ENCODE measurements at places on chromosomes 7 and 10.

DNA sequence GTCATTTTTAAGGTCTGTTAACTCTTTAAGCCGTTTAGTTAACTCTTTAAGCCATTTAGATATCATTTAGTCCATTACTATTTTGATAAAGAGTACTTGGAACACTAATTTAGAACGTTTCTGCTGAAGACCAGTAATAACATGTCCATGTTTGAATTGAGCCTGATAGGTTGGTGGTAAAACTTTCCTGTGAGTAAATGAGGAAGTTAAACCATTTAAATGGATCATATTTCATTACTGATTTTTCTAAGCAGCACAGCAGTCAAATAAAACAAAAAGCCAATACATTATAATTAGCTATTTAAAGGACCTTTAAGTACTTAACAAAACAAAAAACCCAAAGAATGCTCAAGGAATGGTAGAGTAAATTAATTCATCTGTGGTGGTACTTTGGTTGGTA lies 29.4 kb downstream of the PHTF2 start:
- no peak for DNase-seq

DNA sequence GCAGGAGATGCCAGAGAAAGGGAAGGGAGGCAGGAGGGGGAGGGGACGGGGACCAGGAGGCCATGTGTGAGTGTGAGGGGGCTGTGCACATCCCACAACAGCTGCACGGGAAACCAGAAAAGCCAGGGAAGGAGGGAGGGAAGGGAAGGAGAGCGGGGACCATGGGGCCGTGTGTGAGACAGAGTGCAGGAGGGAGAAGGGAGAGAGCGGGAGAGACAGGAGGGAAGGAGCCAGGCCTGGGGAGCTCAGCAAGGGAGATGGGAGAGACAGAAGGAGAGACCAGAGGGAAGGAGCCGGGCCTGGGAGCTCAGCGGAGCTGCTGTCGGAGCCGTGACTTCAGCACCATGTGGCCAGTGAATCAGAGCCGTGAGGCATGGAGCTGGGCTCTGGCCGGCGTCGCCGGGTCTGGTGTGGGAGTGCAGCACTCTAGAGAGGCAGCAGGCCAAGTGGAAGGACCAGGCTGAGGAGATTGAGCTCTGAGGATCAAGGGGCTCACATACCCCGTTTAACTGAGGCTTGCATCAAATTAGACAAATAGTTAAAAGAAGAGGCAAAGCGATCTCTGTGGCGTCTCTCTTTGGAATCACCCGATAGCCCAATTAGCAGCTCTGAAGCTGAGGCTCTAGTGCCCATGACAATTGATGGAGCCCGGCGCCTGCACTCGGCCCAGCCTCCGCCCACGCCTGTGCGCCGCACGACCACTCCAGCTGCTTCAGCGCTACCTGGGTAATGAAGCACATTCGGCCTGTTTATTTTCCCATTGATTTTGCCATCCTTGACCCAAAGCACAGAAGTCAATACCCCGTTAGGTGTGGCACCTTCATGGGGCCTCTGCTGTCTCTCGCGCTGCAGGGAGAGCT lies 150.4 kb downstream of the MAD1L1 start:
- DNase-seq = no peak

GRCh38 chr7:73823257-73823656 lies 7.5 kb upstream of the CLDN4 start:
- DNase-seq = no peak

DNA sequence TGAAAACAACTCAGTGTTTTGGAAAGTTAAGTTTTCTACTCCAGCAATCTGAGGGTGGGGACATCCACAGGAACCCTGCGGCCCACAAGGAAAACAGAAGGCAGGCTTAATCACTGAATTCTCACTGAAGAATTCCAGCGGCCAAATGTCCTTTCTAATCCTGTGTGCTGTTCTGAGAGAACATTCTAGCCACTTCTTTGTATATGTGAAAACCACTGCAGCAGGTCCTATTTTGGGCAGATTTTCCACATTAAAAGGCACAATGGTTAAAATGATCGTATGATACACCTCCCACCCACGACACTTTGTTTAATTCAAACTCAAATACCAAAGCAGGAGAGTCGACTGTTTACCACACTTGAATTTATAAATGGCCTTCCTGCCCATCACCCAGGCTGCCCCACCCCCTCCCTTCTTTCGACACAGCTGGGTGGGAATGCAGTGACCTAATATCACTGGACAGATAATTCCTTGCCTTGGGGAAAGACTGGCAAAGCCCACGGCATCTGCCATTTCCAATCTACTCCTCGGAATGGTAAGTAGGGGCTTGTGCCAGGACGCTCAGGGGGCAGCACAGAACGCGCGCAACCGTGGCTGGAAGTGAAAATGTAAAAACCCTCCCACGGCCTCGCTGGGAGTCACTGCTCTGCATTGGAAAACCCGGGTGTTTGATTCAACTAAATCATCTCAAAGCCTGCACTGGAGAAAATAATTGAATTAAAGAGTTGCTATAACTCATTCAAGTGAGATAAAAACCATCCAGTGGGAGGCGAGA lies 67.0 kb downstream of the CTBP2 start:
- no peak for DNase-seq

- DNase-seq = peak; percentile 86
Measured at GRCh38 chr7:41942468-41943093, 239.7 kb upstream of the INHBA start.

DNA sequence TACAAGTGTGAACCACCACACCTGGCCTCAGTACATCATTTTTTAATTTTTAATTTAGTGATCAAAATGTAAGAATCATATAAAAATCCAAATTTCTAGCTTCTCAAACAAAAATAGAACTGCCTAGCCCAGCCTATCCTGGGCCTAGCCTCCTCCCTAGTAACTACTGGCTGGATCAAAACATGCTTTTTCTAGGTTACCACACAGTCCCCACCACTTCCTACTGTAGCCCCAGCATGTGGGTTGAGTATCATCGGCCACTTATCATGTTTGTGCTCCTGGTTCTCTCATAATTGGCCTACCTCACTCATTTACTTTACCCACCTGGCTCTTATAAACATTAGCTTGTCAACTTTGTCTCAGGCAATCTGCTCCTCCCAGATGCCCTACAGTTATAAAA lies 52.9 kb downstream of the DNAJC12 start:
- no peak for DNase-seq

GRCh38 chr7:40057292-40057691 lies 77.1 kb downstream of the MPLKIP start:
- peak; percentile 60 for DNase-seq

- DNase-seq = no peak
Measured at GRCh38 chr10:22666287-22667092, 47.9 kb downstream of the PIP4K2A start.

DNA sequence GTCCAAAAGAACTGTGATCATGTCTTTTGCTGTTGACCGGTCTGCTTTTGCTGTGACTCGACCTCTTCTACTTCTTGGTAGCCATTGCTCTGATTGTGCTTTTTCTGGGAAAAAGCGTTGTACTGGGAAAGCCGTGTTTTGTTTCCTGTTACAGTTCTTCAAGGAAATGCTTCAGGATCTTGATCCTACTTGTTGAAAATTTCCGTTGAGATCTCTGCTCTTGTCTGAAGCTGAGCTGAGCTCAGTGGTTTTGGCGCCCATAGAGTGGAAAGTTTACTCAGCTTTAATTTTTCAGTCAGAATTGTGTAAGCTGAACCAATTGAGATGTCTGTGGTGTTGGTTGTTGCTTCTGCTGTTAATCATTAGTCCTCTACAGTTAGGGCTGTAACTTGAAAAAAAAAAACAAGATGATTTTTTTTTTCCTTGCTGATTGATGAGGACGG lies 302.2 kb downstream of the CCDC3 start:
- DNase-seq = peak; percentile 96

Data from Caki2 (cell line).